ENCODE measurements at places on chromosomes 3 and 15.
A peak's percentile ranks its signal among the peaks of the same experiment; 100 is the strongest.

- no peak for DNase-seq
Observed at GRCh38 chr15:26365077-26365476, 407.8 kb downstream of the GABRB3 start.

DNA sequence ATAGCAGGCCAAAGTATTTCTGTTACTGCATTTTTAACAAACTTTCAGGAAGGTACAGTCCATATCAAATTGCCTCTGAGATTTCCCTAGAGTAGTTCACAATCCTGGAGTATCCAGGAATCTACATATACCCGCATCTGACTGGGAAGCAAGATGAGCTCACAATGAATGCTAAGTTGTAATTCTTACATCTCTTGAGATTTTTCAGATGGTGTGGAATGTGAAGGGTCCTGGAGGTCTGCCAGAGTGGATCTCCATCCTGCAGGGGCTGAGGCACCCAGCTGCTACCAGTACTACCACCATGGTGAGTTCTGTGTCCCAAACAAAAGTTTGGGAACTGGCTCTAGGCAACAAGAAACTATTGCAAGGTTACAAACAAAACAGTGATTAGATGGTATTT lies 156.7 kb upstream of the CCDC54 start:
- DNase-seq, result no peak

DNA sequence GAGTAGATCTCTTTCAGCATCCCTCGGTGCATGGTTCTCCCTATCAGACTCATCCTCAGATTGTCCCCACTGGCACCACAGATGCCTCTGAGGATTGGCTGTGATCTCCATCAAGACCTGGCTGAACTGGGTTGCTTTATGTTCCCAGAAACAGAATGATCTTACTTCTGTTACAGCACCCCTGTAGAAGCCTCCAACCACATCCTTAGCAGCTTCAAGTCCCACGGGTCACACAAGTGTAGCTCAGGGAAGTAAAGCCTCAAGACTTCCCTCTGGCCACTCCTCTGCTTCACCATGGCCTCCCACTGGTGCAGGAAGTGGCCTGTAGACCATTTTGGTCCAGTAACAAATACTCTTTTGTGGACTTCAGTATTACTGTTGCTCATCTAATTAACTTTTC lies 566.4 kb upstream of the SUCLG2 start:
- DNase-seq, result no peak

DNA sequence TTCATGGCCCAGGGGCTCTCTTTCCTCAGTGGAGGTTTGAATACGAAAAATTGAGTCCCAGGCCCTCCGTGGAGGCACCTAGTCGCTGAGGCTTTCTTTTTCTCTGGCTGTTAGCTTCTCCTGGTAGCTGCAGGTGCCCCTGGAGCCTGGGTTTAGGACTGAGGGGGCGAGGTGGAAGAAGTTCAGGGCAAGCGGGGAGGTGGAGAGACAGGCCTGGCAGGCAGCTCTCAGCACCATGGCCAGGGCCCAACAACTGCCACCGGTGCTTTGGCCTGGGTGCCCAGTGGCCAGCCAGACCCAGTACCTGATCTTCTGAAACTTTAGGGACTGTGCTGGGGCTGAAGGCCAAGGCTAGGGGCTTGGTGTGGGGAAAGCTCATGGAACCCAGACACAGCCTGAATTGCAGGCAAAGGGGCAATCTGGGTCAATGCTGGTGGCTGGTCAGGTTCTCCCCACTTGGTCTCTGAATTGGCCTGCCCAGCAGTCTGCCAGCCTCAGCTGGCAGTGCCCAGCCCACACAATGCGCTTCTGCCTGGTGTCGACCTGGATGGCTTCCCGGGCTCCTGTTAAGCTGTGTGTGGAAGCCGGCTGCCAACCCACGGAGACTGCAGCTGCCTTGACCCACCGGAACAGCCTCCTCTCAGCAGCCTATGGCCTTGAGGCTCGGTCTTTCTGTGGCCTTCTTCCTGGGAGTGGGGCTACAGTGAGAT lies 30.3 kb upstream of the POLG start:
- no peak for DNase-seq

- DNase-seq, result no peak
Observed at GRCh38 chr3:115626006-115626409, 2.7 kb downstream of the GAP43 start.

- DNase-seq, result peak; percentile 48
Observed at GRCh38 chr3:164467007-164467406, 611.3 kb downstream of the SI start.

DNA sequence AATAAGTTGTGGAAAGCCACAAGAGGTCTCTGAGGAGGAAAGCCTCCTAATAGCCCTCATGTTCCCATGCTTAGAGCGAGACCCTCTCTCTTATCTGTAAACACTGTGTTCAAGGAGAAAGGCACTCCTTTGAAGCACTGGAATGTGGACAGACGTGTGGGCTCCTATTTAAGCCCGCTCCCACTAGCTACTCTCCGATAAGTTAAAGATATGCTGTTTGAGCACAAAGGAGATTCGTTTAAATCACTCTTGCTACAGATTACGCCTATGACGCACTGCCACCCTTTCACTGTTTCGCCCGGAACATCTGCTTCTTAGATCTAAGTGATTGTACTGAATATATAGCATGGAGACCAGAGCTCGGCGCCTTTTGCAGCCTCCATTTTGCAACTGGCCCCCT lies 57.8 kb upstream of the FAM3D start:
- DNase-seq, result no peak

- no peak for DNase-seq
Observed at GRCh38 chr3:112333381-112334317, 693 bp downstream of the CD200 start.

GRCh38 chr3:147497286-147497685 lies 88.1 kb downstream of the ZIC1 start:
- DNase-seq, result no peak

- no peak for DNase-seq
Observed at GRCh38 chr3:23389686-23390085, 186.6 kb downstream of the UBE2E2 start.

DNA sequence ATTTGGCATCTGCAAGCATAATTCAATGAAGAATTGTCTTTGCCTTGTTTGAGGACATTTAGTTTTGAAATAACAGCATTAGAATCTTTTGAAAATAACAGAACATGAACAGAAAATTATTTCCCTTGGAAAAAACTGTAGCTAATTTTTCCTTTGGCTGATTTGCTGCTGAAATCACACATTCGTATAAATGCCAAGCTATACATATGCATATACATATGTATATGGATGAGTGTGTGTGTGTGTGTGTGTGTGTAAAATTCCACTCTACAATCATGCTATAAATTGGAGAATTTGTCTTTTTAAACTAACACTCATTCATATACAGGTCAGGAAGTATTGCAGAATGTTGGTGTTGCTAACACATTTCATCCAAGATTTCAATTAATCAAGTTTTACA lies 57.9 kb downstream of the SAMMSON start:
- DNase-seq, result no peak

DNA sequence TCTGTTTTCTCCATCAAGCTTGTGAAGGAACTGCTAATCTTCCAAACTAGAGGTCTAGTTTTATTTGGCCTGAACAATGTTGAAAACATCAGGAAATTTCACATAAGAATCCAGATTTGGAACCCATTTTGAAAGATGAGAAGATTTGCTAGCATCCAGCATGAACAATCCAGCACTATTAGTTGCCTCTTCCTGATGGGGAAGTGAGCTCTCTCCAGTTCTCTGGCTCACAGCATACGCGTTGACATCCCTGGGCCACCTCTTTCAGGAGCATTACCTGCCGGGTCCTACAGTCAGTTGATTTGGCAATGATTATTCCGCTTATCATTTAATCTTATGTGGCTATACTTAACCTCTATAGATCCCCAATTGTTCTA lies 10.9 kb downstream of the GPR87 start:
- no peak for DNase-seq

DNA sequence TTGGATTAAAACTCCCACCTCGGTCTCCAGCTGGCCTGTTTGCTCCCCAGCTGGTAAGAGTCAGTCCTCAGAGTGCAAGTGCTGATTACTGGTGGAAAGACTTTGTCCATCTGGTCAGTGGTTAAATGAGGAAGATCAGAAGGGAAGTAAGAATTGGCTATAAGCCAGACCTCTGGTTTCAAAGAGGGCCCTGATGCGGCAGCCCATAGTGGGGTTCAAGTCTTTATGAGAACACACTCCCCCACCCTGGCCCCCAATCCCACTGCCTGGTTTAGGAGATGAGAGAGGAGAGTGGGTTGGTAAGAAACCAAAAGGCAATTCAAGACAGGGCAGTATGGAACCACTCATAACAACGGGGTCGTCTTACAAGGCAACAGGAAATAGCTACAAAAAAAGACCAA lies 65.0 kb downstream of the FRMD4B start:
- no peak for DNase-seq

DNA sequence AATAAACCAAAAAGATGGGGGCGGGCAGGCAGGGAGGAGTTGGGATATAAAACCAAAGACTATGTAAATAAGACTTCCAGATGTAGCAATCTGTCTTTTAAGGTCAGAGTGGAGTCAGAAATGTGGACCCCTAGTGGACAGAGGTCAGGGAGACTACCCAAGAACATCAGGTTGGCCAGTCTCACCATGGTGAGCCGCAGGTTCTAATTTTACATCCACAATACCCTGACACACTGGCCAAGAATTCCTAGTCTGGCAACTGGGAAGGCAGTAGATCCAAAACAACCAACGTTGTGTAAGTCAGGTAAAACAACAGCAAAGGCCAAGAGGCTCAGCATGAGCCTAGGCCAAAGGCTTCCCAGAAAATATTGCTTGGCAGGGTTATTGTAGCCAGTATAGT lies 203.4 kb downstream of the FOXP1 start:
- DNase-seq, result no peak

- no peak for DNase-seq
Observed at GRCh38 chr3:73215901-73216300, 154.4 kb downstream of the EBLN2 start.

DNA sequence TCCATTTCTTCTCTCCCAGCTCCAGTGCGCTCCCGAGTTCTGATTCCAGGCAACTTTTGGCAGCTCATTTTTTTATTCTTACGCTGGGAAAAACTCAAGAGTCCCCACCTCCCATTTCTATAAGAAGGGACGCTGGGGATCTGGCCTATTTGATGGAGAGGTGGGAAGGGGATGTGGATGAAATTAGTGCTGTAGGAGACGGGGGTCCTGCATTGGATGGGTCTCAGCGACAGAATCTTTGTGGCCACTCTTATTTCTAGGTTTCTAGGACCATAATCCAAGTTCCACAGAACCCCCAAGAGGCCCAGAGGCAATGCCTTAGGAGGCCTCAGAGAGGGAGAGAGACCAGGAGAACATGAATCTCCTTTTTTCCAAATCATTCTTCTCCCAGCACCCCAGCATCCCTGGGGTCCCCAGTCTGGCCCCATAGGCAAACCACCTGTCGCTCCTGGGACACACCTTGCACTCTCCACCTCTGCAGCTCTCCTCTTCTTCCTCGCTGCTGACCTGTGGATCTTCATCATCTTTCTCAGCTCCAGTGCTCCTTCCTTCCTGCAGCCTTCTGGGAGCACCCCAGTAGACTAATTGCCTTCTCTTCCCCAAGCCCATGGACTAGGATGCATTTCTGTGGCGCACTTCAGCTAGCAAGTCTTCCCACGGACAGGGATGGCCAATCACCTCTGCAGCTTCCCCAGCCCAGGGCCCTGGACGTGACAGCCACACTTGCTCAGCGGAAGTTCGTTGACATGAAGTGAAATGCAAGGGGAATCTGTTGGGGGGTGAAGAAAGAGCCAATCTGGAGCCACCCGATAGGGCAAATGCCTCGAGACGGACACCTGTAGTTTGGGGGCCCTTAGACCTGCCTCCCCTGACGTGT lies 100.1 kb upstream of the ALDH1A3 start:
- no peak for DNase-seq

GRCh38 chr15:65006876-65007275 lies 17.2 kb upstream of the SPG21 start:
- no peak for DNase-seq

DNA sequence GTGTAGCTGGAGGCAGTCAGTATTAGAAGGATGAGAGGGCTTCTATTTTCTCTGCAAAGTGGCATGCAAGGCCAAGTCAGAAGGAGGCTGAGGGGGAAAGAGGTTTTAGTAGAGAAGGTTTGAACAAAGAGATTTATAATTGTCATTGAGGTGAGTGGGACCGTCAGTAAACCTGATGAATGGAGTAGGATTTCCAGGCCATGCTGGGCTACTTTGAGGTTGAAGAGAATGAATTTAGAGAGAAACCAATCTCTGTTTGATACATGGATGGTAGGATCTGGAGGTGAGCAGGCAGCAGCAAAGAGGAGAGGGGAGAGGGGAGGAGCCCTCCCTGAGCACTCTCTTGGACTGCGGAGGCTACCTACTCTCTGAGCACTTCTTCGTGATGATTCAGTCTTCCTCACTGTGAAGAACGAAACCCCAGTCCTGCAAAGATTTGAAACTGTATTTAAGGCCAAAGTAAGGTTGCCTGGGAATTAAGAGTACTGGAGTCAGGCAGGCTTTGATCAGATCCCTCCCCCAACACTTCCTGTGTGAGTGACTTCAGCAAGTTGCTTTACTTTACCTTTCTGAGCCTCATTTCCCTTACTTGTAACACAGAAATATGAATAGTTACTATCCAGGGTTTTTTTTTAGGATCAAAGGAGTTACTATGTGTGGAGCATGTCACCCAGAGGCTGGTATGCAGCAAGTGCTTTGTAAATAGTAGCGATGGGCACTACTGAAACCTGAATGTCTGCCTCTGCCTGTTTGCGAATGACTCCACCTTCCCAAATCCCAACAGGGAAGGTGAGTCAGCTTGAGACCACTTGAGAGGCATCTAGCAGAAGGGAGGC lies 75.8 kb downstream of the RPL39L start:
- DNase-seq, result no peak

DNA sequence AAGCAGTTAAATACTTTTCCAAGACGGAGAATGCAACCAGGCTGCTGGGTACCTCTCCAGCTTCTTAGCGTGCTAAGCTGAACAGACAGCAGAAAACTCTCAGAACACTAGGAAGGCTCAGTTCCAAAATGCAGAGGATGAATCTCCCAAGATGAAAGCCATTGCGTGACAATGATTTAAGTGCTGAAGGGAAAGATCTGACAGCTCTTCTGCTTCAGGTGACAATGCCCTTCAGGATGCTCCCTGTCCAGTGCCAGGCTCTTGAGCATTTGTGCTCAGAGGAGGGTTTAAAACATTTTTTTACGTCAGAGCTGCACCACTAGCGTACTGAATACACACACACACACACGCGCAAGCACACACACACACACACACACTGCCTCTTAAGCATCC lies 26.3 kb downstream of the ARHGEF3 start:
- DNase-seq, result no peak

GRCh38 chr3:196962108-196962929 lies 6.3 kb downstream of the PIGZ start:
- DNase-seq, result no peak

DNA sequence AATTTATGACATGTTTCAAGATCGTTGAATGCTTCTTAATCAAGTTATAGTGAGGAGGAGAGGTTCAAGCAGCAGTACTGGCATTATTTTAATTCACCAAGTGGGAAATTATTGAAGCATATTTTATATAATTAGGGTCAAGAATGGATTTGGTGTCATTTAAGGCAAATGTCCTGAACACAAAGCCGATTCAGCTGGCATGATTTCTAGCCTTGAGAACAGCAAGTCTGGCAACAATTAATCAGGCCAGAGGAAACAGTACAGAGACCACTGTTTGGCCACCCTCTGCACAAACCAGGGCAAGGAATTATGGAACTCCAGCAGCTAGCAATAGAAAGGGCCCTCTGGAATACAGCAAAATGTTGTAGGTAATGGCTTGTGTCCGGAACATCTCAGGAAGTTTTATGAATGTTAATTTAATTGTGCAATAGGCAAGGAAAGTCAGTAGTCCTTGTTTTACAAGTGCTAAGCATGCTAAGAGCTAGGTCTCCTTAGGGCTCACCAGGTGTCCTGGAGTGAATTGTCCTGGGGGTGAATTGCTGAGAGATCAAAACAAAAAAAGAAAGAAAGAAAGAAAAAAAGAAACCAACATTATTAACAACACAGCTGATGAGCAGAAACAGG lies 38.7 kb upstream of the SNRK start:
- DNase-seq, result no peak
